ENCODE measurements at places on chromosomes 11 and 22. TPM values are rescaled to one million over a fixed set of nuclear protein-coding genes. Genes with fewer than 3 reads are reported as not detected.

Gene VPS37C
- 19.5 TPM for total RNA-seq

Gene AMOTL1
- 71.9 TPM for total RNA-seq

Gene OTOG
- not detected for total RNA-seq

Gene SESN3
- total RNA-seq: 0.72 TPM

Gene DNAJB7
- not detected for total RNA-seq

Gene SCARF2
- 46.0 TPM for total RNA-seq

Gene SOX6
- 5.9 TPM for total RNA-seq

Gene MPPED2
- total RNA-seq: not detected

Gene GLYAT
- total RNA-seq: not detected

Gene MIOX
- total RNA-seq: not detected

Gene FAM118A
- 23.4 TPM for total RNA-seq

Gene CRYBB2
- not detected for total RNA-seq

Gene OR52I1
- total RNA-seq: not detected

Gene WBP2NL
- total RNA-seq: 0.22 TPM

Gene OR9G4
- not detected for total RNA-seq

Gene GPHA2
- not detected for total RNA-seq

Gene CARNS1
- total RNA-seq: 0.22 TPM

Gene MS4A6A
- total RNA-seq: not detected

Gene MUC5AC
- not detected for total RNA-seq

Gene IGLL1
- not detected for total RNA-seq

Gene BIRC3
- 4.4 TPM for total RNA-seq

All from placental pericyte (primary cell).